ENCODE measurements at places on chromosomes 6 and 20.

DNA sequence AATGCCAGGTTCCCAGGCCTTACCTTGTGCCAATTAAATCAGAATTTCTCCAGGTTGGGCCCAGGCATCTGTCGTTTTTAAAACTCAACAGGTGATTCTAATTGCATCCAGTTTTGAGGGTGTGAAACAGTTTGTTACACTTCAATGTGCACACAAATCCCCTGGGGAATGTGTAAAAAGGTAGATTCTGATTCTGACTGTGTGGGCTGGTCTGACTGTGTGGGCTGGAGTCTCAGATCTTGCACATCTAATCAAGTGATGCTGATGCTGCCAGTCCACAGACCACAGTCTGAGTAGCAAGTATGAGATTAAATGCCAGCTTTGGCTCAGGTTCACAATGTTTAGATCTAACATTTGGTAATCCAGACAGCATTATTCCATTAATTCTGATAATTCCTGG lies 12.5 kb upstream of the ETV7 start:
- DNase-seq = no peak

DNA sequence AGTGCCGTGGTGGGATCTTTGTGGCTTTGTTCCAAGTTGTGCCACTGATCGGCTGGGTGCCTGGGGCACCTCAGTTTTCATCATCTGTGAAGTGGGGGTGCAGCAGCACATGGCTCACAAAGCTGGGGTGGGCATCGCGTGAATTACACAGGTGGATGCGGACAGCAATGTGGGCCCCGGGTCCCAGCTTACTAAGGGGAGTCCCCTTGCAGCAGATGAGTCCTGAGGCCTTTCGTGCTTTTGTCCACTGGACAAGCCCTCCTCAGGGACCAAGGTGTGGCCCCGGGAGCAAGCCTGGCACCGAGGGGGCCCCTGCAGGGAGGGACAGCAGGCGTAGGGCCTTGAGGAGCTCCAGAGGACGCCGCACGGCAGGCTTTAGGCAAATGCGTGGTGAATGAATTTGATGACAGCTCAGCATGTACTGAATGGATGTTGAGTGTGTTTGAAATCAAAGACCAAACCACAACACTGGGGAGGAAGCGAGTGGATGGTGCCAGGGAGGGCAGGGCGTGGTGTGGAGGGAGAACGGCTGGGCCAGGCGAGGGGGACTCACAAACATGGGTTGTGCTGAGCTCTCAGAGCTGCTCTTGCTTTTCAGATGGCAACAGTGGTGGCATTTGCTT lies 53.2 kb downstream of the IRF4 start:
- DNase-seq = no peak

DNA sequence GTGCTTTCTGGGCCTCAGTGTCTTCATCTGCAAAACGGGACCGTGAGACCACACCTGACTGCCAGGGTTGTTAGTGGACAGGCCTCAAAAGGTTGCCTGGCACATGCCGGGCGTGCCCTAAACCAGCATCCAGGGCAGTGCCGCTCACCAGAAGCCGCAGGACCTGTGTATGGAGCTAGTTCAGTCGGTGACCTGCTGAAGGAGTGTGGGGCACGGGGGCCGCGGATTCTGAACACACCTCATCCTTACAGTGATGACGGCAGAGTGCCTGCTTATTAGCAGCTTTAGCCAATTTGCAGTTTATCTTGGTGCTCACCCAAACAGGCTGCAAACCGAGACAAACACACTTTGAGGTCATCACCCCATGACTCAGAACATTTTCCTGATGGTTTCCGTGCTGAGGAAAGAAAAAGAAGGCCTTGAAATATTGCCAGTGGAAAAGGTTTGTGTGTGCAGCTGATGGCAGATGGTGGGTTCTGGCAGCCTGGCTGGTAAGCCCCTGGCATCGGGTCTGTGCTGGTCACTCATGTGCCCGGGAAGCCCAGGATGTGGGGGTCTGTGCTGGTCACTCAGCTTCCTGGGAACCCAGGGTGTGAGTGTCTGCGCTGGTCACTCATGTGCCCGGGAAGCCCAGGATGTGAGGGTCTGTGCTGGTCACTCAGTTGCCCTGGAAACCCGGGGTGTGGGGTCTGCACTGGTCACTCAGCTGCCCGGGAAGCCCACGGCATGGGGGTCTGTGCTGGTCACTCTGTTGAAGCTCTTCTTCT lies 153.8 kb downstream of the ERMARD start:
- peak; percentile 52 for DNase-seq

GRCh38 chr20:19291024-19291817 lies 78.8 kb downstream of the SLC24A3 start:
- no peak for DNase-seq

DNA sequence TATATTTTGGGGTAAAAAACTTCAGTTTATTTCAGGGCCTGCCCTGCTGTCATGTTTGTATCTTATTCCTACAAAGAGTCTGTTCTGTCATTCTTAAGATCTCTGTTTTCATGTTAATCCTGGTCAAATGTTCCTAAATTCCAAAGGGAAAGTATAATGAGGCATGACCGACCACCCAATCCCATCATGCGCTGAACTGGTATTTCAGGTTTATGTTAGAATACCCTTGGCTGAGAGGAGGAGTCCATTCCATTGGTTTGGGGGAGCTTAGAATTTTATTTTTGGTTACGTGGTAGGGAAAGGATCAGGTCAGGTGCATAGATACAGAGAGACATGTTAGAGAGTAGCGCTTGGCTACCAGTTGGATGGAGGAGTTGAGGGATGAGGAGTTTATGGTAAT lies 25.7 kb downstream of the CFAP61 start:
- no peak for DNase-seq

DNA sequence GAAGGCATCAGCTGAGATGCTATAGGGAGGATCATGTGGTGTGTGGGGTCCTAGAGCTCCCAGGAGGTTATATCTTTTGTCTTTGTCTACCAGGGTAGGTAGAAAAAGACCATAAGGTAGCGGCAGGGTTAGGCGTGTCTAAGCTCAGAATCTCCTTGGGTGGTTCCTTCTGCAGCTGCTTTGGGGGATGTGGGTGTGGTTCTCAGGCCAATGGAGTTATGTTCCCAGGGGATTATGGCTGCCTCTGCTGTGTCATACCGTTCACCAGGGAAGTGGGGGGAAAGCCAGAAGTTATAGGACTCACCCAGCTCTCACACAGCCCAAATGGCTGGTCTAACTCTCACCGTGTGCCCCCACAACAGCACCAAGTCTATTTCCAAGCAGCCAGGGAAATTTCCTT lies 107.4 kb upstream of the ADGRB3 start:
- DNase-seq = no peak

DNA sequence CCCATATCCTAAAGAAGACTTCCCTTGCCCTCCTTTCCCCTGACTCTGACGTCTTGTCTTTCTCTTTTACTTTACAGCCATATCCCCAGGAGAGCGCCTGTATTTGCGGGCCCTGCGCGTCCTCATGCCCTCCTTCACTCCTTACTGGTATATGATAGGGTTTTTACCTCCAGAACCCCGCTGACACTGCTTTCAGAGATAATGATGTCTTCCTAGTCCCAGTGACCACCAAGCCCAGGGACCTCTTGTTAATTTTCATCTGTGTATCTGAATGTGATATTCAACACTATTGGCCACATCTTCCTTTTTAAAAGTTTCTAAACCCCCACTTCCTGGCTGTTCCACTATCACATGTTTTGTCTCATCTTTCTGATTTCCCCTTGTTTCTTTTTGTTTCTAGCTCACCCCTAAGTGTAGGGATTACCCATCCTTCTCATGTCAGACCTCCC lies 102.0 kb downstream of the HIVEP1 start:
- no peak for DNase-seq

- no peak for DNase-seq
Measured at GRCh38 chr6:34439442-34439841, 13.6 kb upstream of the RPS10 start.

DNA sequence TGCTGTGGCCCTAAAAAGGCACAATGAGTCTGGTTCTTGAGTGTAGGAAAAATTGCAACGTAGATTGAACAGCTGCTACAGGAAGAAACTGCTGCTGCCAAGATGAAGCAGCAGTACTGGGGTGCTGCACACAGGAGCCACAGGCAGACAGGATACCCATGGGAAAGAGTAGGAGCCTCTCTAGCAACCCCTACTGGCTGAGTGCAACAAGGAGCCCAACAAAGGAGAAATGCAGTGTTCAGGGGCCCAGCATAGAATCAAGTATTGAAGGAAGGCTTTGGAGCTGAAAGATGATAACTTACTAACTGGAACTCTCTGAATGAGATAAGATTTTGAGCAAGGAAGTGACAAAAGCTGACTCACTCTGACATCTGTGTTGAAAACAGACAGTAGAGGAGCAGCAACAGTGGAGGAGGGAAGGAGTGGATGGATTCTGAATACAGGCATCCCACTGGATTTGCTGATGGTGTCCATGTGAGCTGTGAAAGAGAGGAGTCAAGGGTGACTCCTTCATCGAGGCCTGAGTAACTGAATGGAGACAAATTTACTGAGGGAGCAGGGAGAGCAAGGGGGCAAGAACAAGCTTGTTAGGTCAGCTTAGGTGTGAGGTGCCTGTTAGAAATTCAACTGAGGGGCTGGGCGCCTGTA lies 534.7 kb upstream of the JARID2 start:
- DNase-seq = peak; percentile 49

DNA sequence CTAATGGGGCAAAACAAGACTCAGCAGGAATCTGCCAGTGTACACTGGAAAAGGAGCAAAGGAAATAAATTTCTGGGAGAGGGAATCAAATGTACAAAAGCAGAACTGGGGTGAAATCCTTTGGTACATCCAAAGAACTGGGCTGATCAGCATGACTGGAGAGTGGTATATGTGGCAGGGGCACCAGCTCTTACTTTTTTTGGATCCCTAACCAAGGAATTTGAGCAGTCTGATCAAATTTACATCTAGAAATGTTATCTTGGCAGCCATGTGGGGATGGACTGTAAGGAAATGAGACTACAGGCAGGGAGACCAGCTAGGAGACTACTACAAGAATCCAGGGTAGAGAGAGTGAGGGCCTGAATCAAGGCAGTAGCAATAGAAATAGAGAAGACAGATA lies 1.2 kb upstream of the ZSCAN31 start:
- no peak for DNase-seq

- DNase-seq = no peak
Measured at GRCh38 chr6:124797224-124797623, 165.0 kb upstream of the RNF217 start.

DNA sequence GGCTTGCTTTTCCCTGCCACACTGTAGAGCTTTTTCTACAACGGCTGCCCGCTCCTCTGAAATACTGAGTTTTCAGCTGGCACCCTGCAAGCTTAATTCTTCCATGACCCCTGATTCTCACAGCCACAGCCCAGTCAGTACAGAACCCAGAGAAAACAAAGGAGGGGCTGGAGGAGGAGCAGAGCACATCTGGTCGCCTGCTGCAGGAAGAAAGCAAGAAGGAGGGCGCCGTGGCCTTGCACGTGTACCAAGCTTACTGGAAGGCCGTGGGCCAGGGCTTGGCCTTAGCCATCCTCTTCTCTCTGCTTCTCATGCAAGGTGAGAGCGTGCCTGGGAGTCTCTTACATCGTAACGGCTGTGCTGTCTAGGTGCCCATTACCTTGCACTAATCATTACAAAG lies 11.3 kb downstream of the DLK2 start:
- DNase-seq = no peak

DNA sequence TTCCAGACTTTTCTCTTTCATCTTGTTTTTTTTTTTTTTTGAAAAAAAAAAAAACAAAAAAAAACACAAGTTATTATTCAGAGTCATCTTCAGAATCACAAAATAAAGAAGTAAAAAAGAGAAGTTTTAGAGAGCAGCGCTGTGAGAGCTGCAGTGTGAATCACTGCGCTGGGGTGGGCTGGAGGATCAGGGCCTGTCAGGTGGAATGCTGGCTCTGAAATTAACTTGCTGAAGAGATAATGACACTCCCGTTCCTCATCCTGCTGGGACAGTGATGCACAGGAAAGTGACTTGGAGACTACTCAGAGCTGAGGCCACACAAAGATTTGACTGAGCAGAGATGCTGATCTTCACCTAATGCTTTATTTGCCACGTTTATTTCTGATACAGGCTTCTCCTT lies 42.7 kb upstream of the CLDN20 start:
- no peak for DNase-seq

GRCh38 chr6:156864557-156864956 lies 87.4 kb downstream of the ARID1B start:
- no peak for DNase-seq

- no peak for DNase-seq
Measured at GRCh38 chr6:70303034-70303525, at the start of gene COL9A1. COL9A1 (minus strand) TSS chr6:70303084; CDS start chr6:70302924, 160 bp downstream.

Data from heart left ventricle (tissue), 16 donors.